ENCODE measurements at places on chromosomes 2 and 18. TPM values are rescaled to one million over a fixed set of nuclear protein-coding genes. Genes with fewer than 3 reads are reported as not detected.

Gene RPS27A
- 1,457 TPM for total RNA-seq

Gene TRIM54
- total RNA-seq, result 0.16 TPM

Gene TNFAIP6
- total RNA-seq, result not detected

Gene COLEC12
- not detected for total RNA-seq

Gene SPP2
- not detected for total RNA-seq

Gene MAL
- 59.2 TPM for total RNA-seq

Gene UGT1A5
- not detected for total RNA-seq

Gene EML6
- 1.2 TPM for total RNA-seq

Gene NMUR1
- 0.09 TPM for total RNA-seq

All from activated CD8-positive, alpha-beta T cell treated with anti-CD3 and anti-CD28 coated beads for 36 hours (primary cell).